ENCODE measurements at places on chromosomes 5 and 9.

DNA sequence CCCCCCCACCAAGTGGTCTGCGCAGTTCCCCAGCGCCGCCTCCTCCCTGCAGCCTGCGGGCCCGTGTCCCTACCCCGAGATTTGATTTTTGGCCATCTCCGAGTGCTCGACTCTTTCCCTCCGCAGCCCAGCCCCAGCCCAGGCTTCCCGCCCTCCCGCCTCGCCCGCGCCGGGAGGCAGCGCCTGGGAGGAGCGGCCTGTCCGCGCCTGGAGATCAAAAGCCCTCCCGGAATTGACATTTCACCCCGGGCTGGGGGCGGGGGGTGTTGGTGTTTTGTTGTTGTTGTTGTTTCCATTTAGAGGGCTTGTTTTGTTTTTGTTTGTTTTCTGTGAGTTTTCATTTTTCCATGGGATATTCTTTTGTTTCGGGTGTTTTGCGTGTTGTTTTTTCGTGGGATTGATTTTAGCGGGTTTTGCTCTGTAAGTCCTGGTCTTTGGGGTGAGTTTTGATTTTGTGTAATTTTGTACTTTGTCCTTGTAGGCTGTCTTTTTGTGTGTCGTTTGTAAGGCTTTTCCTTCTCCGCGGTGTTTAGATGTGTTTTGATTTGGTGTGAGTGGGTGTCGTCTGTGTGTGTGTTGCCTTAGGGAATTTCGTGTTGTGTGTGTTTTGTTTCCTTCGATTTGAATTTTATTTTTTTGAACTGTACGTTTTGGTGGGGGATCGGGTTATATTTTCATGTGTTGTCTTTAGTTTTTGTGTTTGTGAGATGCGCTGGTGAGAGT is 1.7 kb upstream of the PAX5 start:
- DNase-seq = no peak

DNA sequence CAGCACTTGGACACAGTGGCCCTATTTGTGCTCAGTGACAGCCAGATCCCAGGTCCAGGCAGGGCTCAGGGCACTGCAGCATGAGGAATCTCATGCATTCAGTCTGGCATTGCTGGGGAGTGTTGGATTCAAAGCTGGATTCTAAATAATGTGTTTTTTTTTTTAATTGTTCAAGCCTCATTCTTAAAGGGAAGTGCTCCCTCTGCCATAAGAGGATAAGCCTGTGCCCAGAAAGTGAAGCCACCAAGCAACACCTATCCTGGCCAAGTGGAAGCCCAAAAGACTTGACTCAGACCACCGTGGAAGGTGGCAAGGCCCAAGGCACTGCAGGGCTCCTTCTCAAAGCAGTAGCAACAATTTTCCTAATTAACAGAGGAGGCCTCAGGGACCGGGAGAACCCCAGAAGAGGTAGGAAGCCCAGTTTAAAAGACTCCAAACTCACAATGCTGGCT is 135.6 kb downstream of the ACTL7B start:
- DNase-seq = no peak

DNA sequence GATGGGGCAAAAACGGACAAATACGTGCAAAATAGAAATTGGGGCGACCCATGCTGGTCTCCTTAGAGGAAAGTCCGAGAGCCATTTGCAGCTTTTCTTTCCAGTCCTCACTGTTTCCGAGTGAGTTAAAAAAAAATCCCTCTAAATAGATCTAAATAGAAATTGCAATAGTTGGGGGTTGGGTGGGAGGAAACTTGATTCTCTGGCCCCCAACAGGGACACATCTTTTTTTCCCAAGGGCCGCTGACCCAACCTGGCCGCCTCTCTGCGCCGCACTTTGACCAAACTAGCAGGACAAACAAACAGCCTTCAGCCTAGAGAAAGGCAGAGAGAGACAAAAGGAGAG is 2.8 kb upstream of the NKX2-5 start:
- no peak for DNase-seq

DNA sequence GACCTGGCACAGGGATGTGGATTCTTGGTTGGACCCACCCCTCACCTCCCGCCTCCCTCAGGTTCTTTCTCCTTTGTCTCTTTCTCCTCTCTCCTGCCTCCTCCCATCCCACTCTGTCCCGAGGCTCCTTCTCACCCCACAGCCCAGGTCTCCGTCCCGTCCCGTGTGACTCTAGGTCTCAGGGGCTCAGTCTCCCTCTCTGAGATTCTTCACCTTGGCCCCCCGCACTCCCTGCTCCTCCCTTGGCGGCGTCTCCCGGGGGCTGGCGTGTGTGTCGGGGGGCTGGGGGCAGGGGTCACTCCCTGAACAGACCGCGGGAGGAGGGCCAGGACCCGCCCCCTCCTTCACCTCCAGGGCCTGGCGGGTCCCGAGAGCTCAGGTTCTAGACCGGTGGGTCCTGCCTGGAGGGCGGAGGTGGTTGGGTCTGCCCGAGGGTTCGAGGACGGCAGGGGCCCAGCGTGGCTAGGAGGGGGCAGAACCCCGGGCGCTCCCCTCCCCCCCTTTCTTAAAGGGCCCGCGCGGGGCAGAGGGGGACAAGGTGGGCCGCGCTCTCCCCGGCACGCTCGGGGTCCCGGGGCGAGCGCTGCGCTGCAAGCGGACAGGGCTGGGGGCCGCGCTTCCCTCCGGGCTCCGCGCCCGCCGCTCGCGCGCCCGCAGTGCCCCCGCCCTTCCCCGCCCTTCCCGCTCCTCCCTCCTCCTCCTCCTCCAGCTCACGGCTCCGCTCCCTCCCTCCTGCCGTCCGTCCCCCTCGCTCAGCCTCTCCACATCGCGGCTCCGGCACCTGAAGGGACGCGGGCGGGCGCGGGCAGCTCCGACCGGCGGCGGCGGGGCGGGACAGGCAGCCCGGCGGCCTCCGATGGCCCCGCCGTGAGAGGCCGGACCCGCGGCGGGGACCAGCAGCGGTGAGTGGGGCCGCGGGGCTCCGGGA is at the start of gene PSD2:
TSS of gene PSD2 (plus strand) at position 735 of the 928 bp plus-strand sequence. CDS start 13,633 bp downstream, outside the sequence.
- DNase-seq = peak; percentile 69

DNA sequence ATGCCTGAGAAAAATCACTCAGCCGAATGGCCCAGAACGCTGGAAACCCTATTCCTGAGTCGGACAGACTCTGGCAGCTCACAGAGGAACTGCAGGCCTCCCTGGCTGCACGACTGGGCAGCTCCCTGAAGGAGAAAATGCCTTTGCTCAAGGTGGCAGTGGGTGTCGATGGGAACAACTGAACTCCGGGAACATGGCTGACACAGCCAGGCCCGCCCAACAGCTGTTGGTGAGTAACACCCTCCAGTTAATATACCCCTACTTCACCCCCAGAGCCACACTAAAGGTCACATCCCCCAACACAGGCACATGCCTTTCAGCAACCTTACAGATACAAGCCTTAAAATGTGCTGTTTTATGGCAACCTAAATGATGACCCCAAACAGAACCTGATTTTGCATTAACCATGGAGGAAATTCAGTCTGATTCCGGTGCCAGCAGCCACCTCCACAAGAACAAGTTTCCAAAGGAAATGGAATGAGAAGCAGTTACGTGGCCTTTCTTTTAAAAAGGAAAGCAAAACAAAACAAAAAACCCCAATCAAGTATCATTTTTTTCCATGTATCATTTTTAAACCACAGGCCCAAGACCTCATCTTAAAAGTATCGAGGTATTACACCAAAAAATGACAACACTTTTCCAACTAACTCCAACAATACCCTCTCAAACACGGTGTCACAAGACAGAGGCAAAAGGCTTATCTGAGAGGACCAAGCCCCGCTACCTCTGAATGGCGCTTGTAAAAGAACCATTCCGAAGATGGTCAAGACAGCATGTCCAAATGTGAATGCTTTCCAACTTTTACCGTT is 3.1 kb downstream of the KLF9 start:
- DNase-seq = peak; percentile 47

- DNase-seq = no peak
Measured at GRCh38 chr9:109143881-109144562, 23.0 kb downstream of the FRRS1L start.

GRCh38 chr9:82456642-82457041 is 468.1 kb downstream of the SPATA31D1 start:
- DNase-seq = no peak

DNA sequence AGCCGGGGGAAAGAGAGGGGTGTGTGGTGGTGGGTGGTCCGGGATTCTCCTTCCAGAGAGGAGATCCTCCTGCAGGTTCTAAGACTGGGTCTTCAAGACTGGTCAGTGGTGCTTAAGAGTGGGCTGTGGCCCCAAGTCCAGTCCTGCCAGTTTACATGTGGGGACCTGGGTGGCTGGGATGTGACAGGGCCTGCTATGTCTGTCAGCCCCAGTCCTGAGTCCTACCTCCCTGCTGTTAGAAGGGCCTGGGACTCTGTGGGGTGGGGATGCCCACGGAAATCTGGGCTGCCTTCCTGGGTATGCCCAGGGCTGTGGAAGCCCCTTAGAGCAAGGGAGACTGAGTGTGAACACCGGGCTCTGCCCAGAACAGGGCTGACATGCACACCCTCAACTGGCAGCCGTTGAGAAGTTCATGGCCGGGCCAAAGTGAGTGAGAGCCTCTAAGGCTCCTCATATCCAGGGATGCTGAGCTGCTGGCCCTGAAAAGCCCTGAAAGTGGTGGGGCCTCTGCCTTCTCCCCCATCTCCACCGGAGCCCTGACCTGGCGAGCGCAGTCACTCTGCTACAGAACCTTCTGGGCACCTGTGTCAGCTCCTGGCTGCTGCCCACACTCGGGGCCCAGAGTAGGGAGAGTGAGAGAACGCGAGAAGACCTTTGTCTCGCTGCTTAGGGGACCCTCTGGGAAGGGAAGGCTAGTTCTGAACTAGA is 1.7 kb downstream of the PHF2 start:
- no peak for DNase-seq

DNA sequence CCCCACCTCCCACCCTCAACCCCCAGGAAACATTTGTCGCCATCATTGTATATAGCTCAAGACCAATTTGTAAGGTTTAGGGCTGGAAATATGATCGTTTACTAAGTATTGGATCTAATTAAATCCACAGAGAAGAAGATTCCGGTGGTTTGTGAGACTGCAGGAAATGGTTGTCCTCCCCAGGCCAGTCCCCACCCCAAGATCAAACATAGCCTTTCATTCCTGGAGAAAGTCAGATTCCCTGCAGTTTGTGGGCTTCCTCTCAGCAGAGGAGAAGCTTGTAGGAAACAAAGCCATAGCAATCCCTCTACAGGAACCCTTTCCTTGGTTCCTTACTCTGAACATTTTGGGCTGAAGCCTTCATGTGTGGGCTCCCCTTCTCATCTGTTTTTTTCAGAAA is 79.2 kb upstream of the TBCA start:
- DNase-seq = no peak

Data from cerebellum (tissue), 4 donors.